ENCODE measurements at places on chromosomes 1 and 21.

DNA sequence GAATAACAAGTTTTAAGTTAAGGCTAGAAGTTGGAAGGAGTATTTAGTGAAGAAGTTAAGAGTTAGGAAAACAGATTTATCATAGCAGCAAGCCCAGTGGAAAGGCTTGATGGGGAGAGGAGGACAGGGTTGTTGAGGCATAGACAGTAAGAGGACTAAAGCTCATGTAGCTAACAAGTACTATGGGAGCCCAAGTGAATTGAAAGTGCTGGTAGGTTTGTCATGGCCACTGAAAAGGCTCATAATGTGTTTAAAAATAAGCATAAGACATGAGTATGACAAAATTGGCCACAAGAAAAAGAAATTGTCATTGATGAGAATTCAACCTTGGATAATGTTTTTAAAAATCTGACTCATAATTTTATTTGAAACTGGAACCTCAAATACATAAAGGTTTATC lies 49.2 kb upstream of the CRB1 start:
- DNase-seq = no peak

DNA sequence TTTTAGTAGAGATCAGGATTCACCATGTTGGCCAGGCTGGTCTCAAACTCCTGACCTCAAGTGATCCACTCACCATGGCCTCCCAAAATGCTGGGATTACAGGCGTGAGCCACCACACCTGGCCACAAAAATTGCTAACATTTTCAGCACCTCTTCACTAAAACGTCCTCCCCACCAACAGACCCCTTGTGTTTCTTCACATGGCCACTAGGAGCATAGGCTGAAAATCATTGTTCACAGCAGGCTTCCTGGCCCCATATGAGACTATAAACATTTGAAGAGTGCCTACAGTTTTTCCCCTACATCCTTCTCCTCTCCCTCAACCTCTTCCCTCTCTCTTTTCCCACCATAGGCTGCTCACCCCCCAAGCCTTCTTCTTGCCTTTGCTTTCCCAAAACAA lies 28.0 kb upstream of the SFPQ start:
- DNase-seq = no peak

DNA sequence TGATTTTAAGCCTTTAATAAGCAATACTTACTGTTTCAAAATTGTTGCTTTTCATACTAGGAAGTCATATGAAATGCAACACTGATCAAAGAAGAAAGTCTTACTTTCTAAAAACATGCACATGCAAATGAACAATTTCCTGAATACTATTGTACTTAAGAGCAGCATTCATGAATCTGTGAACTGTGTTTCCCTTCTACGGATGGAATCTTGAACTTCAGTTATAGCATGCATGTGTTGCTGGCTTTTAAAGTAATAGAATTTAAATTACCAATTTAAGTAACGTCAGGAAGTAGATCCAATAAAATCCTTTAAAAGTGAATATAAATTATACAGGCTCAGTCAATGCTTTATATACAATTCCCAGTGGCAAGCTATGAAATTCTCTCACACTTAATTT lies 348.9 kb downstream of the KCNT2 start:
- DNase-seq = no peak

GRCh38 chr1:18642278-18643095 lies 11.8 kb downstream of the PAX7 start:
- no peak for DNase-seq

GRCh38 chr1:174777262-174777661 lies 222.5 kb upstream of the CACYBP start:
- DNase-seq = no peak

DNA sequence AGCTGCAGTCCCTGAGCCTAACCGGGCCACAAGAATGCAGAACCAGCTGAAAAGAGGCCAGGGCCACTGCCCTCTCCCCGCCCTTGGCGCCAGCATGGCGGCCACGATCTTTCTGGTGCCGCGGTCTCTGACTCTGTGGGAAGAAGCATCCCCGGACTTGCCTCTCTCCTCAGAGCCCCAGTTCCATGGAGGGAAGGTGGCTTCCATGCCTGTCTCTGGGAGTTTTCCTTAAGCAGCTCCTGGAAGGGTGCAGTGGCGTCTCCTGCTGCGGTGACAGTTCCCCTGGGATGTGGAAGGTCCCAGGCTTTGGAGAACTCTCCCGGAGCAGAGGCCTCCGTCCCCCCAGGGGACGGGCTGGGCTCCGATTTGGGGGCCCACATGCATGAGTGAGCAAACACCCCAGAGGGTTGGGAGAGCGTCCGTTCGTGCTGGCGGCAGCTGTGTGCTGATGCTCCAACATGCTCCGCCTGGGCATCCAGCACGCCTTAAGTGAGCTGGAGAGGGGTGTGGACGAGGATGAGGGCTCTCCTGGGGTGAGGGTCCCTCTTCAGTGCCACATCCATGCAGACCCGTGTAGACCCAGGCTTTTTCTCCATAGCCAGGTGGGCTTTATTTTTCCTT lies 109.8 kb upstream of the COL6A1 start:
- no peak for DNase-seq

DNA sequence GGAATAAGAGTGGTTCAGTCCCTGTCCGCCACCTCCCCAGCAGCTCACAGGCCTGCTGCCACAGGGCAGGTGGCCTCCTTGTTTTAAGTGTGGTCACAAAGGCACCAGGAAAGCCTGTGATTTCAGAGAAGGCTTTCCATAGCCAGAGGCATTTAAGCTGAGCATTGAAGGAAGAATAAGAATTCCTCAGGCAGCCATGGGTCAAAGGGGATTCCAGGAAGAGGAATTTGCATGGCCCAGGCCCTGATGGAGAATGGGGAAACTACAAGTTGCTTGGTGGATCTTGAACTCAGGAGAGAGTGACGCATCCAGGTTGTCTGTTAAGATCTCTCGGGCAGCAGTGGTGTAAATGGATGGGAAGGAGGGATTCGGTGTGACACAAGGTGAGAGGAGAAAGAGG lies 66.7 kb downstream of the KLHDC7A start:
- DNase-seq = no peak

DNA sequence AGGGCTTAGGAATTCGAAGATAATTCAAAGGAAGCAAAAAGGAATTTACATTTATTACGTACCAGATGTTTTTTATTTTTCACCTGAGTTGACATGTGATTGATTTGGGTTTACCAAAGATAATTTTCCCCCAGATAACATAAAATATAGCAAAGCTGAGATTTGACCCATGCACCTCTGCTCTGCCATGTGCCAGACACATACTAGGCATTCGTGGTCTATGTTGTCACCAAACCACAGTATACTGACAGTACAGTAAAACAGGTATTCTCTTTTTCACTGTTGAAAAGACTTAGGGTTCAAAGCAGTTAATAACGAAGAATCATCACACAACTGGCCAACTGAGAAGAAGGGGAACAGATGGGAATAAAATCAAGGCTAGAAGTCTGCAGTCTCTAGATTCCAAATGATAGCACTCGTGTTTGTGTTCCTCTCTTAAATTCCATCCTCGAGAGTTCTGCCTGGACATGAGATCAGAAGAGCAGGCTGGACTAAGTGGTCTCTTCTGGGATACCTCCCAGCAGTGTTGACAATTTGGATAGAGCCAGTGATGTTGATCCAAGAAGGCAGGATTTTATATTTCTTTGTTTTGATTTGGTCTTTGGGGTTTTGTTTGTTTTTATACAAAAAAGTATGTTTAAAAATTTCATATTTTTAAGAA lies 85.3 kb upstream of the RAVER2 start:
- no peak for DNase-seq

- no peak for DNase-seq
Observed at GRCh38 chr1:162861101-162861500, at the start of gene CCDC190. Gene CCDC190, minus strand, starts transcription at chr1:162861175. Its CDS starts 1,529 bp downstream, at chr1:162859646.

DNA sequence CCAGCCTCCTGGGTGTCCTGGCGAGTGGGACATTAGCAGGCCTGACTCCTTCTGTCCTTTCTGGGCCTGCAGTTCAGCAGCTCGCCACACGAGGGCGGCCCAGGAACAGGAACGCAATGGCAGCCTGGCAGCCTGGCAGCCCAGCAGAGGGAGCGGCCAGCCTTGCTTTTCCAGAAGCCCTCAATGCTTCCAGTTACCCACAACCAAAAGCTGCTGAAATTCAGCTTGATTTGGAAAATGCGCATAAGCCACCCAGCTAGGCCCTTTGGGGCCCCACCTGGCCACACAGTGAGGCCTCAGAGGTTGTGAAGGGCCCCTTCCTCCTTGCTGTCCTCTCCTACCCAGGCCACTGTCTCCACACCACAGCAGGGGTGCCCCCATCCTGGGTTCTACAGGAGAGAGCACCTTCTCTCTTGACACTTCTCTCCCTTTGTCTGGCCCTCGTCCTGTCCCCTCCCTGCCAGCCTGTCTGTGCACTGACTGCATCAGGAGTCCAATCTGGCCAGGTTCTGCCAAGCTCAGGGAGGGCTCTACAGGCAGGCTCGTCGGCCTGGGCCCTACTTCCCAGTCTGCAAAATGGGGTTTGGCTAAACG lies 103.4 kb upstream of the VAMP3 start:
- peak; percentile 82 for DNase-seq

GRCh38 chr1:94666797-94667196 lies 125.2 kb upstream of the F3 start:
- no peak for DNase-seq

- peak; percentile 92 for DNase-seq
Observed at GRCh38 chr1:149887456-149888246, 11.7 kb upstream of the BOLA1 start.

- DNase-seq = no peak
Observed at GRCh38 chr1:181803421-181803820, 258.1 kb downstream of the ZNF648 start.

GRCh38 chr1:3389093-3389833 lies 65.2 kb upstream of the ARHGEF16 start:
- no peak for DNase-seq

GRCh38 chr1:208934933-208935332 lies 648.6 kb upstream of the CAMK1G start:
- DNase-seq = no peak

GRCh38 chr1:192951691-192952460 lies 107.3 kb downstream of the UCHL5 start:
- no peak for DNase-seq

- no peak for DNase-seq
Observed at GRCh38 chr1:7247158-7247557, 461.9 kb downstream of the CAMTA1 start.

DNA sequence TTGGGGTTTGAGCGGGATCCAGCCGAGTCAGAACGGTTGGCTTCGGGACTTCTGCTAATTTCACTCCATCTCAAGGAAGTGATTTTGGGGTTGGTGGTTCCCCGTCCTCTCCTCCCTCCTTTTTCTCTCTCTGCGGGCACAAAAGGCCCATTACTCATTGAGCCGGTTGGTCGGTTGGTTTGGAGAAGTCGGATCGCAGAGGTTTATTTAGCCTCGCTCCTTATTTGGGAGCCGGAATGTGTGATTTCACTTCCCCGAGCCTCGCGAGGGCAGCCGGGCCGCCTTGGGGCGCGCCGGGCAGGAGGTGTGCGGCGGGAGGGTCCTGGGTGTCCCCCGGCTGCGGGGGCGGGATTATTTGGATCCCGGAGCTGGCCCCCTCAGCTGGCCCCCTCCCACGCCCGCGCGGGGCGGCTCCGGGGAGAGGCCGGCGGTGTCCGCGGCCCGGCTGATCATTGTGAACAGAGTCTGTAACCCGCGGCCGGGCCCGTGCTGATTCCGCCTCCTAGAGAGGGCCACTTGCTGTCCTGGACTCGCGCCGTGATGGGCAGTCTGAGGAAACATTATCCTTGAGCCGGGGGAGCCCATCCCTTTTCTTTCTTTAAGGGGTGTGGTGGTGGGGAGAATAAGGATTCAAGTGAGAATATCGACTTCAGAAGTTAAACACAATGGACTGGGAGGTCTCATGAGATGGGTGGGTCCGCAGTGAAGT lies 1.2 kb downstream of the MAPKAPK2 start:
- DNase-seq = no peak

GRCh38 chr21:40845441-40845995 lies 1.4 kb downstream of the DSCAM start:
- no peak for DNase-seq

DNA sequence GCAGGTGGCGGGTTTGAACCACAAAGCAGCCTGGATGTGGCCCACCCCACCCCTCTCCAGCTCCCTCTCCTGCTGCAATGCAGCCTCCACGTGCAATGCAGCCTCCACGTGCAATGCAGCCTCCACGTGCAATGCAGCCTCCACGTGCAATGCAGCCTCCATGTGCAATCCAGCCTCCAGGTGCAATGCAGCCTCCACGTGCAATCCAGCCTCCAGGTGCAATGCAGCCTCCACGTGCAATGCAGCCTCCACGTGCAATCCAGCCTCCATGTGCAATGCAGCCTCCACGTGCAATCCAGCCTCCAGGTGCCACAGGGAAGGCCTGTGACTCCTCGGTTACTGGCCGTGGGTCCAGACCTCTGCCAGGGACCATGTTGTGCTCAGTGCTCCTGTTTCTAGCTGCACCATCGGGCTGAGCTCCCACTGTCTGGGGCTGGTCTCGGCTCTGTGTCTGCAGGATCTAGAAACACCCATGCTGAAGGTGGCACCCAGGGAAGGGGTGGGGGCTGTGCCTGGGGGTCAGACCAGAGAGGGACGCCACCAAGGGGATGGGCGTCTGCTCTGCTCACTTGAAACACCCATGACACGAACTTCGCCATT lies 11.9 kb upstream of the LRRC3 start:
- no peak for DNase-seq

DNA sequence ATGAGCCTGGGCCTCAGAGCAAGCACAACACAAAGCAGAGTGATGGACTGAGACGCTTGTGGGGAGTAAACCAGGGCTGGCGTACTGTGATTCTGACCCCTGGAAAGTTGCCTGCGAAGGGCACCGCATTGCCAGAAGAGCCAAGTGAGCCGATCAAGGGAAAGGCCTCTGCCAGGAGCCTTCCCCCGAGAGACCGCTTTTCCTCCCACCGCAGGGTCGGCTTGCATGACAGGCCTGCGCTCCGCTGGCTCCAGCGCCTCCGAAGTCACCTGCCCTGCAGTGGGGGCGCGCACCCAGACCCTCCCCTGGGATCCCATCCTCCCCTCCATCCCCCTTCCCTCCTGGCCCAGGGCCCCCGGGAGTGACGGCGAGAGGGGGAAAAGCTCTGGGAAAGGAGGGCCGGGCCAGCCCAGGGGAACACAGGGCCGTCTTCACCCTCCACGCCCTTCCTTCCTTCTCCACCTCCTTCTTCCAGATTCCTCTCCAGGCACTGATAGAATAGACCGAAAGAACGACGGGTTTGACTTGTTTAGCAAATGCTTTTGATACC lies 165.0 kb downstream of the TRIM33 start:
- no peak for DNase-seq

DNA sequence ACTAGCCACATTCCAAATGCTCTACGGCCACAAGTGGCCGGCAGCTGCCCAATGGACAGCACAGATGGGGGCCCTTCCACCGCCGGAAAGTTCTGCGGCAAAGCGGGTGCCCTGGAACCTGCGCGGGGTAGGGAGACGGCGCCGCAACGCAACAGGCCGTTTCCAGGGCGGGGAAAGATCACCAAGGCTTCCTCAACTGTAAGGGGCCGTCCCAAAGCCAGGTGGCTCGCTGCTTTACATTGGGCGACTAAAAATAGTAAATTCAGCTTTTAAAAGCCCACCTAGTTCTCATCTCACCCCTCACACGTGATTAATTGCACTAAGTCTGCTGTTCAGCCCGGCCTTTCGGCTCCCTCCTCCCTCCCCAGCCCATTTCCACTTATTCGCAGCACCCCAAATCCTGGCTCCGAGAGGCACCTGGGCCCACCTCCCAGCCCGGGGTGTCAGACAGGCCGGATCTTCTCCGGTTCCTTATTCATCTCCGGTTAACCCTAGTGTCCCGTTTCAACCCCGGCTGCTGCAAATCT lies 643 bp downstream of the CFAP298 start:
- no peak for DNase-seq

Measured in cerebellar nuclear complex (tissue), 1 donor.